ENCODE measurements at places on chromosomes 2 and 18.
A peak's percentile ranks its signal among the peaks of the same experiment; 100 is the strongest.

- peaks cover 18% of the 10 kb centered on the region for H3K4me1 ChIP-seq
- no peaks in the 10 kb centered on the region for H3K27me3 ChIP-seq
- H3K4me3 ChIP-seq: no peak overlapping the region
- H3K27ac ChIP-seq: no peak overlapping the region
Observed at GRCh38 chr2:241841181-241842066, 17.3 kb downstream of the PDCD1 start.

GRCh38 chr2:77086051-77086450, 436.1 kb downstream of the LRRTM4 start:
- H3K27me3 ChIP-seq: peaks cover 4% of the 10 kb centered on the region
- no peak overlapping the region for H3K27ac ChIP-seq
- no peak overlapping the region for H3K4me3 ChIP-seq
- H3K4me1 ChIP-seq: no peaks in the 10 kb centered on the region

- H3K27ac ChIP-seq: no peak overlapping the region
- DNase-seq: no peak
- peak overlapping the region; percentile 78 for H3K4me3 ChIP-seq
Observed at GRCh38 chr2:226030369-226030768, 630.9 kb downstream of the NYAP2 start.

- H3K27ac ChIP-seq: no peak overlapping the region
- H3K4me3 ChIP-seq: no peak overlapping the region
- peaks cover 2% of the 10 kb centered on the region for H3K4me1 ChIP-seq
- H3K27me3 ChIP-seq: peaks cover 2% of the 10 kb centered on the region
- H3K36me3 ChIP-seq: no peaks in the 10 kb centered on the region
Observed at GRCh38 chr2:215722986-215723630, 287.2 kb upstream of the FN1 start.

- peaks cover 2% of the 10 kb centered on the region for H3K27me3 ChIP-seq
- no peak overlapping the region for H3K4me3 ChIP-seq
- no peaks in the 10 kb centered on the region for H3K36me3 ChIP-seq
- peaks cover 9% of the 10 kb centered on the region for H3K4me1 ChIP-seq
- H3K27ac ChIP-seq: no peak overlapping the region
Observed at GRCh38 chr2:12930391-12930790, 213.7 kb downstream of the TRIB2 start.

GRCh38 chr2:48900321-48901014, 144.9 kb upstream of the LHCGR start:
- no peaks in the 10 kb centered on the region for H3K4me1 ChIP-seq
- no peaks in the 10 kb centered on the region for H3K36me3 ChIP-seq
- H3K27me3 ChIP-seq: peaks cover 6% of the 10 kb centered on the region
- H3K27ac ChIP-seq: no peak overlapping the region

- no peaks in the 10 kb centered on the region for H3K36me3 ChIP-seq
- peak overlapping the region; percentile 53 for H3K4me3 ChIP-seq
- peaks cover 11% of the 10 kb centered on the region for H3K4me1 ChIP-seq
- DNase-seq: peak; percentile 30
Observed at GRCh38 chr18:56258178-56258577, 380.2 kb downstream of the TXNL1 start.

DNA sequence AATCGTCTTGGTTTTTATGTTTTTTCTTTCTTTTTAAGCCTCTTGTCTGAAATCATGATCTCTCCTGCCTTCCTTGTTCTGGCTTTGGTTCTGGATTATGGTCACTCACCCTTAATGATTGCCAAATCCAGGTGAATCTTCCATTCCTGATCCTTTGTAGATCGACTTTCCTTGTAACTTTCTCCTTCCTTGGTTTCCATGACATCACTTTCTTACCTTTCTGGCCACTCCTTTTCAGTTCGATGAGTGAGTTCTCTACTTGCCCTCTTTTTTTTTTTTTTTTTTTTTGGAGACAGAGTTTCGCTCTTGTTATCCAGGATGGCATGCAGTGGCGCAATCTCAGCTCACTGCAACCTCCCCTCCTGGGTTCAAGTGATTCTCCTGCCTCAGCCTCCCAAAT, 139.1 kb upstream of the LTBP1 start:
- H3K27ac ChIP-seq: no peak overlapping the region
- peaks cover 34% of the 10 kb centered on the region for H3K36me3 ChIP-seq
- H3K4me1 ChIP-seq: no peaks in the 10 kb centered on the region
- H3K27me3 ChIP-seq: no peaks in the 10 kb centered on the region

DNA sequence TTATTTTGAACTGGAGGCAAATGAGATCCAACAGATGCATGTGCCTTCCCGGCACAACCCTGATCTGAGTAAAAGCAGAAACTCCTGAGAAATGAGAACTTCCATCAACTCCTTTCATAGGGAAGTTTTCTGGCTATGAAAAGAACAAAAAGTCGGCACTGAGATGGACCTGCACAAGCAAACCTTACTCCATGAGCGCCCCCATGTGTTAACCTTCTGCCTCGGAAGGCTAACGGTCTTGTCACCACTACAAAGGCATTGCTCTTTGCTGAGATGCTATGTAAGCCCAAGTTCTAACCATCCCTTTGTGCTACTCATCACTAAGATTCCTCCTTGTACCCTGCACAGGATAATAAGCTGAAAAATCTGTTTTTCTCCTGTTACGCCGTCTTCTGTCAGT, 57.3 kb upstream of the SULT1C3 start:
- H3K4me3 ChIP-seq: no peak overlapping the region
- no peak for DNase-seq
- H3K4me1 ChIP-seq: no peaks in the 10 kb centered on the region

DNA sequence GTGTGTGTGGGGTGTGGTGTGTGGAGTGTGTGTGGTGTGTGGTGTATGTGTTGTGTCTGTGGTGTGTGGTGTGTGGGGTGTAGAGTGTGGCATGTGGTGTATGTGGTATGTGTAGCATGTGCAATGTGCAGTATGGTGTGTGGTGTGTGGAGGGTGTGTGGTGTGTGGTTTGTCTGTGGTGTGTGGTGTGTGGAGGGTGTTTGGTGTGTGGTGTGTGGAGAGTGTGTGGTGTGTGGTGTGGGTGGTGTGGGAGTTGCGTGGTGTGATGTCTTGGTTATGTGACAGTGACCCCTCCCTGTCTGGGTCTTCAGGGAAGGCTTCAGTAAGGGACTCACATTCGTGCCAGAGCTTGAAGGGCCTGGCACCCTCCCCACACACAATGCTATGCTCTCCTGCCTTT, 718.2 kb upstream of the SOX11 start:
- H3K27me3 ChIP-seq: no peaks in the 10 kb centered on the region
- H3K36me3 ChIP-seq: no peaks in the 10 kb centered on the region
- H3K4me3 ChIP-seq: no peak overlapping the region
- no peak overlapping the region for H3K27ac ChIP-seq

DNA sequence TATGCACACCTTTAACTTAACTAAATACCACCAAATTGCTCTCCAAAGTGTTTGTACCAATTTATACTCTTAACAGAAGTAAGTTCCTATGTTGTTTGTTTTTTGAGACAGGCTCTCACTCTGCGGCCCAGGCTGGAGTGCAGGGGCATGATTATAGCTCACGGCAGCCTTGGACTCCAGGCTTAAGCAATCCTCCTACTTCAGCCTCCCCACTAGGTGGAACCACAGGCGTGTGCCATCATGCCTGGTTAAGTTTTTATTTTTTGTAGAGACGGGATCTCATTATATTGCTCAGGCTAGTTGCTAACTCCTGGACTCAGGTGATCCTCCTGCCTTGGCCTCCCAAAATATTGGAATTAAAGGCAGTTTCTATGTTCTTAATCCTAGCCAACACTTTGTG, 13.1 kb upstream of the NAB1 start:
- H3K27me3 ChIP-seq: no peaks in the 10 kb centered on the region
- peaks cover 11% of the 10 kb centered on the region for H3K4me1 ChIP-seq
- DNase-seq: no peak

- no peak overlapping the region for H3K27ac ChIP-seq
- no peaks in the 10 kb centered on the region for H3K27me3 ChIP-seq
- no peak for DNase-seq
- no peaks in the 10 kb centered on the region for H3K36me3 ChIP-seq
- no peaks in the 10 kb centered on the region for H3K4me1 ChIP-seq
Observed at GRCh38 chr2:158845859-158846258, 50.7 kb downstream of the DAPL1 start.

- H3K4me1 ChIP-seq: no peaks in the 10 kb centered on the region
- no peak overlapping the region for H3K4me3 ChIP-seq
- peaks cover 3% of the 10 kb centered on the region for H3K27me3 ChIP-seq
- no peaks in the 10 kb centered on the region for H3K36me3 ChIP-seq
- DNase-seq: no peak
Observed at GRCh38 chr2:159010340-159010739, 41.9 kb downstream of the TANC1 start.

- no peaks in the 10 kb centered on the region for H3K36me3 ChIP-seq
- no peak for DNase-seq
- peaks cover 10% of the 10 kb centered on the region for H3K27me3 ChIP-seq
- no peaks in the 10 kb centered on the region for H3K4me1 ChIP-seq
Observed at GRCh38 chr2:48707466-48707865, 48.1 kb downstream of the LHCGR start.

DNA sequence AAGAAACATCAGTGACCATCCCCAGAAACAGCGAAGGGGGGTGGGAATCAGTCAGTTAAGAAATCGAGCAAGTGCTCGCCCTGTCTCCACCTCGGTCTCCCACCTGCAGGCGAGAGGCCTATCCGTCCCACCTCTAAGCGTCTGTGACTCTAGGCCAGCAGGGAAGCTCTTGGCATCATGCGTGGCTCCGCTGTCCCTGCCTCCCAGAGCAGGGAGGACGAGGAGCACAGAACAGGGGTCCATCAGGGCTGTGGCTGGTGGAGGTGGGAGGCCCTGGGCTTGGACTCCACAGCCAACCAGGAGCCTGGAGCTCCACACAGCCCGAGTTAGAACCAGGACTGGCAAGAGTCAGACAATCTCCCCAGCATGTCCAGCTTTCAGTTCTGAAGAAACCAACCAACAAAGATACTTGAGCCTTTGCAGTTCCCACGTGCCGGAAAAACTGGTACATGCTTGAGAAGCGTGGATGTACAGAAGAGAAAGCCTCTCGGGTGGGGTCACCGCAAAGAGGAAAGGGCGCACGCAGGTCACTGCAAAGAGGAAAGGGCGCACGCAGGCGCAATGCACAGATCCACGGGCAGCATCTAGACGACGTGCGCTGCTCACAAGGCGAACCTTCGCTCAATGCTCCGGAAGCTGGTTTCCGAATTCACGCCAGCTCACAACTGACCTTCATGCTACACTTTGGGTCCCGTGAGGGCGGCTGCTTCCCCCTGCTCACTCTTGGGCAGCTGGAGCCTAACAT, 104.5 kb upstream of the ALKAL2 start:
- peaks cover 8% of the 10 kb centered on the region for H3K4me1 ChIP-seq
- H3K36me3 ChIP-seq: no peaks in the 10 kb centered on the region
- peaks cover 3% of the 10 kb centered on the region for H3K27me3 ChIP-seq
- H3K27ac ChIP-seq: no peak overlapping the region

DNA sequence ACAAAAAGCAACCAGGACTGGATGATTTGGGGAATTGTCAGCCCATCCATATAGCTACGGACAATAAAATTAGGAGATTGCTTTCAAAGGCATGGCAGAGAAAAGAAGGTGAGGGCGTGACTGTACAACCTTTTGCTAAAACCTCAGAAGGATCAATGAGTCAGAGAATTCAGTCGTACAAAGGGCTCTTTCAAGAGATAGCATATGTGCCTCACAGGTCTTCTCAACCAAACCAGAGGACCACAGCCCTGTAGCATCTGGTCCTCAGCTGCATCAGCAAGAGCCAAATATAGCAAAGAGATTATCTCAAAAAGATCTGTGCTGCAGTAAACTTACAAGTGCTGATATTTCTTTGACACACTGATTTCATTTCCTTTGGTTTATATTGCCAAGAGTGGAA, 149.9 kb upstream of the RAB6C start:
- no peak overlapping the region for H3K27ac ChIP-seq
- H3K27me3 ChIP-seq: peaks cover 7% of the 10 kb centered on the region
- H3K4me1 ChIP-seq: no peaks in the 10 kb centered on the region

GRCh38 chr2:47070920-47071824, 83.9 kb downstream of the STPG4 start:
- peak overlapping the region; percentile 95 for H3K27ac ChIP-seq
- H3K4me1 ChIP-seq: peaks cover 40% of the 10 kb centered on the region
- H3K36me3 ChIP-seq: peaks cover 10% of the 10 kb centered on the region
- H3K27me3 ChIP-seq: no peaks in the 10 kb centered on the region

- H3K4me3 ChIP-seq: no peak overlapping the region
- no peak for DNase-seq
- no peak overlapping the region for H3K27ac ChIP-seq
- peaks cover 8% of the 10 kb centered on the region for H3K27me3 ChIP-seq
- no peaks in the 10 kb centered on the region for H3K36me3 ChIP-seq
- no peaks in the 10 kb centered on the region for H3K4me1 ChIP-seq
Observed at GRCh38 chr2:74764429-74765272, 69.3 kb upstream of the HK2 start.

DNA sequence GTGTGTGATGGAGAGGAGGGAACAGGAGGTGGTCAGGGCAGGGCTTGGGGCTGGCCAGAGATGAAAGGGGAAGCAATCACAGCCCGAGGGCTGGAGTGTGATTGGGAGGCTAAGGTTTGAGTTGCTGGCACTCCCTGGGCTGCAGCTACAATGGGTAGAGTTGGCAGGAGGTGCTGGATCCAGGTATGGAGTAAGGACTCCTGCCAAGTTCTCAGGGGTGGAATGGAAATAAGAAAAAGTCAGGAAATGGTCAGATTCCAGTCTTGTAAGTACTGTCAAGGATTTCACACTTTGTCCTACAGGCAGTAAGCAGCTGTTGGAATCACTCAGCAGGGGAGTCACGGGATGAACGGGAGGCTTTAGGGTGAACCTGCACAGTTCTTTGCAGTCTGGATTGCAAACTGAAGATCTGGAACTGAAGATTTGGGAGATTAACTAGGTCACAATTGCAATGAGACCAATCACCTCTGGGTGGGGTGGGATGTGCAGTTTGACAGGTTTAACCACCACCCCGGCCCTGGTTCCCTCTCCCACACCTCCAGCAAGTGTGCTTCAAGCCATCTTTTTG, 10.9 kb upstream of the INPP5D start:
- H3K4me1 ChIP-seq: peaks cover 3% of the 10 kb centered on the region
- peaks cover 5% of the 10 kb centered on the region for H3K27me3 ChIP-seq
- DNase-seq: no peak
- H3K36me3 ChIP-seq: no peaks in the 10 kb centered on the region

DNA sequence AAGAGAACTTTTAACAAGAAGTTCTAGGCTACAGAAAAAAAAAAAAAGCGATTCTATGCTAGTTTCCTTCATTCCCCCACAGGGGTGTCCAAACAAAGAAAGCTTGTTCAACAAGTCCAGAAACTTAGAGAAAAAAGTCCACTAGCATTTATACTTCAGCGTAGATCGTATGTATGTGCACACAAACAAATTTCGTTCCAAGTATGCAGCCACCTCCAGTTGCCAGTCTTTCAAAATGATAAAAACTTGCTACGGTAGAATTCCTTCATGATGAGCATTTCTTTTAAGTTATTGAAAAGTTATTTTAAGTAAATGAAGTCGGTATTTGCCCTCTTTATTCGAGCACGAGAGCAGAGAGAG, 3.7 kb upstream of the OTX1 start:
- peaks cover 21% of the 10 kb centered on the region for H3K4me1 ChIP-seq
- no peak for DNase-seq
- H3K27me3 ChIP-seq: peaks cover 25% of the 10 kb centered on the region
- peaks cover 21% of the 10 kb centered on the region for H3K36me3 ChIP-seq
- no peak overlapping the region for H3K27ac ChIP-seq

- no peak for DNase-seq
- H3K27ac ChIP-seq: no peak overlapping the region
- no peaks in the 10 kb centered on the region for H3K4me1 ChIP-seq
Observed at GRCh38 chr18:41992703-41993102, 37.7 kb downstream of the PIK3C3 start.

All from memory B cell (primary cell).